ENCODE measurements at places on chromosomes 3 and 15.

DNA sequence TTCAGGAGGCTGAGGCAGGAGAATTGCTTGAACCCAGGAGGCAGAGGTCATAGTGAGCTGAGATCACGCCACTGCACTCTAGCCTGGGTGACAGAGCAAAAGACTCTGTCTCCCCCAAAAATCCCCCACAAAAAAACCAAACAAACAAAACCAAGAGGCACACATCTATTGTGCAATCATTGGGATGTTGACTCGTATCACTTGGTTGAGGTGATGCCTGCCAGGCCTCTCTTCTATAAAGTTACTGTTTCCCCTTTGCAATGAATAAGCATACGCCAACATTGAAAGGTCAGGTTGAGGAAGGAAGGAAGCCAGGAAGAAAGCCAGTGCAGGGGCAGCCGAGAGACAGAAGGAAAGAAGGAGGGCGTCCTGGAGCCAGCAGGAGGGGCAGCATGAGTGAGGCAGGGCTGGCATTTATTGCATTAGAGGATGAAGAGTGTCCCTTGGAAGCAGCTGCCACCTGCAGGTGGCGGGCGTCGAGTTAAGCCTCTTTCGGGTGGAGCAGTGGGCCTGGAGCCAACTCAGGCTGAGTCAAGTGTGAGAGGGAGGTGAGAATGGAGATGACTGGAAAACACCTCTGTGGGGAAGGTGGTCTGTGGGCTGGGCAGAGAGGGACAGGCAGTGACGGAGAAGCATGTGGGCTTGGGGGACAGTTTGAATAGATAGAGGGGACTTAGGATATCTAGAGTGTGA lies 8.3 kb upstream of the CSPG4 start:
- DNase-seq = no peak

- no peak for DNase-seq
These were observed 11.1 kb downstream of the TNK2 start for GRCh38 chr3:195897081-195897852.

GRCh38 chr3:25257026-25257425 lies 171.0 kb upstream of the RARB start:
- DNase-seq = no peak

GRCh38 chr15:24898715-24899272 lies 56.0 kb upstream of the SNRPN start:
- no peak for DNase-seq

DNA sequence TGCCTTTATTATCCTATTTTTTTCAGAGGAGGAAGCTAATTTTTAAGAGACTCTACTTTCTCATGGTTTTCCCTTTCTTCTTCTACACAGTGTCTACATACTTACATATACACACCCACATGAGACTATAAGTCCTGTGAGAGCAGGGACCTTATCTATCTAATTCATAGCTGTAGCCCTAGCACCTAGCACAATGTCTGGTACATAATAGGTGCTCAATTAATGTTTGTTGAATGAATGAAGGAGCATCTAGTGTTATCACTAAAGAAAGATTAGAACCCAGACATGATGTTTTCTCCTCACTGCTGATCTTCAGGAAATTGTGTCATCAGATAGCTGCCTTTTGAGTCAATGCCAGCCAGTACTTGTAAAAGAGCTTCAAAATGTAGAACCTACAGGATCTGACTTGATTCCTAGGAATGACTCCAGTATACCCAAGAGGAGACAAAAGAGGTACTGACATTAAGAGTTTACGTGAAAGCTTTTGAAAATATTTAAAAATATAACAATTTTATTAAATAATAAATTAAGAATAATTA lies 2.5 kb downstream of the SCG5 start:
- no peak for DNase-seq

DNA sequence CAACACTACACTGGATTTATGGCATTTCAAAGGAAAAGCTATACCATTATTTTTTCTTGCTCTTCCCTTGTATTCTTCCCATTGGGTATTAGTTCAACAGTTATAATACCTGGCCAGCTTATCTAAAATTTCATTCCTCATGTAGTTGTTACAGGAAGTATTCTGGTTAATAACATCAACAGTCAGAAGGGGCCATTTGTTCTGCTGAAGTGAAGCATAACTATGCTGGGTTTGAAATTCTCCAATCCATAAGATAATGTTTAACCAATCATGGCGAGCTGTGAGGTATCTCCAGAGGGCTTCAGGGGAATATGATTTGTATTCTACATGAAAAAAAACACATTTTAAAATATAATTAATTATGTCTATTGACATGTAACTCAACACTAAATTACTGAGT lies 43.4 kb downstream of the SPG11 start:
- DNase-seq = no peak

DNA sequence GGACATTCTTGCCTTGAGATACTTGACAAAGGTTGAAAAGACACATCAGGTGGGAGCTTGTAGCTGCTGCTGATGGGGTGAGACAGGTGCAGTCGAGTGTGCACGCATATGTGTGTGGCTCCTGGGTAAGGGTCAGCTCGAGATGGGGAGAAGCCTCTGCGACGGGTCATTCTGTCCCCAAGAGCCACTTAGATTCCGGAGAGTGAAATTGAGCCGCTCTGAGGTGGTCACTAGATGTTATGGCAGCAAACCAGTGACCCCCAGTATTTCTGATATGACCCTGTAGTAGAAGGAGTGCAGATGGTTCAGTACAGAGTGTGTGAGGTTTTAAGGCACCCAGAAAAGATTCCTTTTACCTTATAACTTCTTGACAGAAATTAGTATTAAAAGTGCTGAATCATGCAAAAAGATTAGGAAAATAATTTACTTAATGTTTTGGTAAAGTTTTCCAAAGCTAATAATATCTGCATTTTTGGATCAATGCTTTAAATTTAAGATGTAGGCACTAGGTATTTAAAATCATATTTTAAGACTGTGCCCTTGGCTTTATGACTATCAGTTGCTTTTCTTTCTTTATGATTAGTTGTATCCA lies 241.9 kb upstream of the TOPAZ1 start:
- no peak for DNase-seq

Measured in memory B cell (primary cell).